Keratinocyte (primary cell): ENCODE measurements at places on chromosomes 7 and 10. TPM values are rescaled to one million over a fixed set of nuclear protein-coding genes. Genes with fewer than 3 reads are reported as not detected.

DNA sequence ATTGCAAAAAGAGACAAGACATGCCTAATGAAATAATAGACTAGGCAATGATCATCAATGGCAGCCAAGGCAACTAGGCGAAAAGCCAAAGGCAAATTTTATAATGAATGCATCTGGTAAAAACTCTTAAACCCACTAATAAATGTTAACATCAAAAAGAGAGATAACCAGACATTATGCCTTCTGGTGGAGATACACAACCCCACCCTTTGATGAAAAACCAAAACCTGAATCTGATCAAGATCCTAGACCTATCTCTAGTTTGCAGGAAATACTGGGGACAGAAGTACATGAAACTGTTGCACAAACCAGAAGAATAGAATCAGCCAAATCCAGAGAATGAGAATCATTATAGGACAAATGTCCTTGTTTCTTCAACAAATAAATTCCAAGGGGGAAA is 22.0 kb upstream of the GSAP start:
- no peak for DNase-seq

The SKIDA1 gene
- polyA plus RNA-seq, result 0.13 to 0.44 TPM (median 0.15 TPM) in 3 replicates

- no peak for DNase-seq
These were observed 31.7 kb downstream of the TRDMT1 start for GRCh38 chr10:17169803-17170202.

GRCh38 chr7:50544992-50545391 is 20.2 kb downstream of the DDC start:
- no peak for DNase-seq

DNA sequence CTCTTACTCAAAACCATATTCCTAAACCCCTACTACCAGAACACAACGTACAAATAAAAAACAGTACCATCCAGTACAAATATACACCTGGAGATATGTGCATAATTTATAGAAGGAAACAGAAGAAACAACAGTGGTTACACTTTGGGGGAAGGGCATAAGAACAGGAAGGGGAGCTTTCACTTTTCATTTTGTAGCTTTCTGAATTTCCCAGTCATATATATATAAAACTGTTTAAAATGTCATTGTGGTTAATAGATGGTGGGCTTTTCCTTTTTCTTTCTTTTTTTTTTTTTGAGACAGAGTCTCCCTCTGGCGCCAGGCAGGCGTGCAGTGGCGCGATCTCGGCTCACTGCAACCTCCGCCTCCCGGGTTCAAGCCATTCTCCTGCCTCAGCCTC is 47.2 kb downstream of the MALSU1 start:
- no peak for DNase-seq

The APBB1IP gene
- polyA plus RNA-seq, result not detected in 3 replicates

DNA sequence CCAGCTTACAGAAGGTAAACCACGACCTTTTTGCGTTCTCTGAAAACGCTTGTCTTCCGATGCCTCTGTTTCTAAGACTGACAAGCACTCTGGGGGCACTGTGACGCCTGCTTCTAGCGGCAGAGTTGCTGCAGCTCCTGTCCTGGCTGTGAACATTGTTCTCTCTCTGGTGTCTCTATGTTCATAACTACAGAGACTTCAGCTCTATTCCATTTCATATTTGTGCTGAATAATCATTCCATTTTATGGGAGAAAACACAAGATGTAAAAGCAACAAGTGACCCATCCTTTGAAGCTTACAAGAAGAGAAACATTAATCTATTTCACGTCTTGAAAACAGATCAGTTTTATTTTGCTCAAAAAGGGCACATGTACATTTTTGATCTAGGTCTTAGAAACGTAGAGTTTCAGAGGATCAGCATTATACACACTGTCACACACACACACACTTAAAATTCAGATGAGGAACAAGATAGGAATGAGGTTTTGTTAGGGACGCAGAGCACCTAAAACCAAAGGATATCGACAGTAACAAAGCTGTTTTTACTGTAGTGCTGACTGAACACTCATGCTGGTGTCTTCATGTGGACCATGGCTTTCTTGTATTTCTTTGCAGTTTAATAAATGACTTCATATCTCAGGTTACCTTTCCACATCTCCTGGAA is 3.0 kb downstream of the IKZF1 start:
- no peak for DNase-seq

DNA sequence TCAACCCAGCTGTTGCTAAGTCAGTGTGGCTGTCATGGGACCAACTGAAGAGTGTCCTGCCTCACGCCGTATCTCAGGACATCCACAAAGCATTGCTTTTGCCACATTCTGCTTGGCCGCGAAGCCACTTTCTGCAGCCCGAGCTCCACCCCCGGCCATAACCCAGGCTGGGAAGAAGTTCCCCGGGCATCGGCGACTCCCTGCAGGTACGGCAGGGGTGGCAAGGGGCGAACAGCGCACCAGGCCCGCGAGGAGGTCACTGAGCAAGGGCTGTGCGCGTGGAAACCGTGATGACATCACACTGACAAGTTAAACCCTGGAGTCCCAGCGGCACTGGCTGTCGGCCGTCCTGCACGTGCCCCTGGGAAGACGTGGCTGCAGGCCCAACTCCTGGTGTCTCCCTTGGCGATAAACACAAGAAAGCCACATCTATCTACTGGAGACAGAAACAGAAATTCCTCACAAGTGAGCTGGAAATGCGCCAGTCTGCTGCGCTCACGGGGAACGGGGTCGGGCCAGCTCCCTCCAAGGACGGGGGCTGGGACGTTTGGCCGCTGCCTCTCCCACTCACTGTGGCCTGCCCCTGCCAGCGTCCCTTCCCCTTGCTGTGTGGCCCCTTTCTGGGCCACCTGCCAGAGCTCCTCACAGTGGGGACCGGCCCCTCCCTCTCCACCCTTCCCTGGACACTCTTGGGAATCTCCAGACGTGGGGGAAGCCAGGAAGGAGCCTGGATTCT is 326.3 kb downstream of the DNAJB6 start:
- DNase-seq, result no peak

GRCh38 chr10:118531105-118531852 is 64.2 kb downstream of the PRLHR start:
- no peak for DNase-seq

GRCh38 chr7:111730476-111731300 is 168.4 kb upstream of the IMMP2L start:
- DNase-seq, result no peak

The FAM25G gene
- 3.9 to 23.2 TPM (median 10.6 TPM) in 3 replicates for polyA plus RNA-seq

GRCh38 chr10:33799281-33799943 is 464.9 kb upstream of the NRP1 start:
- DNase-seq, result no peak

GRCh38 chr7:63008366-63008765 is 990.3 kb upstream of the ZNF722 start:
- no peak for DNase-seq

GRCh38 chr10:102646610-102647442 is 2.5 kb downstream of the TRIM8 start:
- DNase-seq, result no peak

GRCh38 chr7:98360221-98361130 is 40.4 kb downstream of the BAIAP2L1 start:
- no peak for DNase-seq

The PLXDC2 gene
- 12.0 to 18.6 TPM (median 12.9 TPM) in 3 replicates for polyA plus RNA-seq

The TDRD1 gene
- polyA plus RNA-seq, result 0.33 to 0.56 TPM (median 0.48 TPM) in 3 replicates
